Vagina (tissue), 2 donors: ENCODE measurements at places on chromosomes 16 and 17.

DNA sequence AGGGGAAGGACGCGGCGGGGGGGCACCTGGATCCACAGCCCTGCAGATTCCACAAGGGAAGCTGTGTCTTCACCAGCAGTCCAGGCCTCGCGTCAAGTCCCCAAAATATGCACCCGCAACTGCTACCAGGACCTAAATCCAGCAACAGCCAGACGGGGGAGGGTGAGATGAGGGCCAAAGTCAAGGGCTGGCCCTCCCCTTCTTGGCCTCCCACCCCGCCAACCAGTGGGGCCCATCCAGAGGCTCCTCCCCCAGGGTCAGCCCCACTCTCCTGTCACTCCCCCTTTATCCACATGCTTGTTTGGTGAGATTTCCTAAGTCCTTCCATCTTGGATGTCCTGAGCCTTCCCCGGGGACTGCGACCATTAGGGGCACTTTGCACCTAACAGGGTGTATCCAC is 138.7 kb downstream of the ENGASE start:
- no peak for DNase-seq

GRCh38 chr17:78890498-78890897 is 12.5 kb downstream of the CEP295NL start:
- no peak for DNase-seq

DNA sequence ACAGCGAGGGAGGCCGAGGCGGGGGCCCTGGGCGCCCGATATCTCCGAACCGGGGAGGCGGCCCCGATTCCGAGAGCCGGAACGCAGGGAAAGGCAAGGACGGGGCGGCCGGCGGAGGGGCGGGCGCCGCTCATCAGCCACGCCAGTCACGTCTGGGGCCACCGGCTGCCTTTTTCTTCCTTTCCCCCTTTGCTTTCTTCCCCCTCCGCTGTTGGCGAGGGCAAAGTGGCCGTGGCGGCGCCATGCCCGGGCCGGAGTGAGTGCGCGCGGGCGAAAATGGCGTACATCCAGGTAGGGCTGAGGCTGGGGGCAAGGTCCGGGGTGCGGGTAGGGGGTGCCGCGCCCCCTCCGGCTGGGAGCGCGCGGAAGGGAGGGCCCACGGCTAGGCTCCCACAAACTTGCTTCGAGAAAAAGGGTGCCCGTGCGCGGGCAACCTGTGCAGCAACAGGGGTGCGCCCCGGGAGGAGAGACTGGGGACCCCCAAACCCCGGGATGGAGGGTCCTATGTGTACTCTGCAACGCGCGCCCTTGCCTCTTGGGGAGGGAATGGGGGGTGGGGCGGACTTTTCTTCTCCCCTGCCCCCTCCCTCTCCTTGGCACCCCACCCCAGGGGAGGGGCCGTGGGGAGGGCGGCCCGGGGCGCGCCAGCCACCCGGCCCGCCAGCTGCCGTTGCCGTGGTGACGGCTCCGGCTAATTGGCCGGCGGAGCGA is 486 bp downstream of the SYT17 start:
- DNase-seq: no peak

DNA sequence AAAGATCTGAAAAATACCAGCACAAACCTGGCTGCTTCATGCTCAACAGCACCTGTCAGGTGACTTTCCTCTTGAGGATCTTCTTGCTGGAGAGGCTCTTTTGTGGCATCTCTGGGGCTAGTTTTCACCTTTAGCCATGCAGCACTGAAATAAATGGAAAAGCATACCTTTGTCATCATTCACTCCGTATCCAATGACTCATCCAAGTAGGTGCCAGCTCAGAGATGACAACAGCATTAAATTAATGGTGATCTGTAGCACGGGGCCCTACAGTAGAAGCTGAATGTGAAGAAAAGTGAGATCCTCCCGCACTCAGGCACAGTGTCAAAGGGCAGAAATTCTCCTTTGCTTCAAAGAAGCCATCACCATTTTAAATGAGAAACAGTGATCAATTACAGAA is 32.2 kb downstream of the KIAA0753 start:
- no peak for DNase-seq
